ENCODE measurements at places on chromosomes 3 and 15. TPM values are rescaled to one million over a fixed set of nuclear protein-coding genes. Genes with fewer than 3 reads are reported as not detected.

Gene CCRL2
- 0.90 TPM for polyA plus RNA-seq

Gene SLC6A1
- 0.98 TPM for polyA plus RNA-seq

Gene GOLGA6B
- 0.55 TPM for polyA plus RNA-seq

Gene ZBBX
- polyA plus RNA-seq: 5.3 TPM

Gene KBTBD12
- polyA plus RNA-seq: 1.6 TPM

Gene TTLL13
- polyA plus RNA-seq: 0.35 TPM

Gene AMOTL2
- polyA plus RNA-seq: 104 TPM

Gene CAMKV
- 0.13 TPM for polyA plus RNA-seq

Gene CCR8
- polyA plus RNA-seq: not detected

Gene TMEM158
- polyA plus RNA-seq: 7.9 TPM

Gene NDUFB5
- polyA plus RNA-seq: 116 TPM

Gene TRPC1
- polyA plus RNA-seq: 12.7 TPM

Gene TP63
- polyA plus RNA-seq: 2.5 TPM

Gene GP5
- polyA plus RNA-seq: 0.91 TPM

Gene EAF1
- polyA plus RNA-seq: 10.8 TPM

Gene ACSBG1
- 1.7 TPM for polyA plus RNA-seq

Gene CD200
- 39.4 TPM for polyA plus RNA-seq

Gene PPM1L
- polyA plus RNA-seq: 7.8 TPM

Gene SNTN
- not detected for polyA plus RNA-seq
